ENCODE measurements at places on chromosomes 3 and 15. TPM values are rescaled to one million over a fixed set of nuclear protein-coding genes. Genes with fewer than 3 reads are reported as not detected.

DNA sequence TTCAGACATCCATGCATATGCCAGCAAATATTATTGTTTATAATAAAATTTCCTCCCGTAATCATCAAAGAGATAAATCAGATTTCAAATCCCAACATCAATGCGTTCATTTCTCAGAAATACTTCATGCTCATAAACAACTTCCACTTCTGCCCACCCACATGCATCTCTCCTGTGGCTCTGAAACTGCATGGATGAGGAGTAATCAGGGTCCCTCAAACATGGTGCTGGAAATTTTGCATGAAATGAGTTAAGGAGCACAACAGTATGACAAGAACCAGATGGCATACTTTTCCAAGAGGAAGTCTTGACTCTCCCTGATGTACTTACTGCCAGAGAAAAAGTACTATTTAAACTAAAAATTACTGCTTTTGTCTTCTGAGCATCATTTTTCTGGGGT lies 26.9 kb upstream of the MFSD1 start:
- DNase-seq = no peak

DNA sequence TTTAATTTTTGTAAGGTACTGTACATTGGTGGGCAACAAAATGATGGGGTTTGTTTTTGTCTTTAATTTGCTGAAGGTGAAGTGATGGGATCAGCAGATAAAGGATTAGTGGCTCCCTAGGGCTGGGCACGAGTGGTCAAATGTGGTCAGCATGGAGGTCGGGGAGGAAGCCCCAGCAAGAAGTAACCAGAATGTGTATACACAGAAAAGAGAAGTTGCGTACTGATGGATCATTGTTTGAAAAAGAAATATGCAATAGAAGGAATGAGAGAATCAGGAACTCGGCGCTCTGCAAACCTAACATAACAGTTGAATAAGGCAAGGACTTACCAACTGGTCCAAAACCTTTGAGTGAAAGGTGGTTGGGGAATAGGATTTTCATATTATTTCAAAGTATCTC lies 1.5 kb downstream of the TMOD2 start:
- no peak for DNase-seq

DNA sequence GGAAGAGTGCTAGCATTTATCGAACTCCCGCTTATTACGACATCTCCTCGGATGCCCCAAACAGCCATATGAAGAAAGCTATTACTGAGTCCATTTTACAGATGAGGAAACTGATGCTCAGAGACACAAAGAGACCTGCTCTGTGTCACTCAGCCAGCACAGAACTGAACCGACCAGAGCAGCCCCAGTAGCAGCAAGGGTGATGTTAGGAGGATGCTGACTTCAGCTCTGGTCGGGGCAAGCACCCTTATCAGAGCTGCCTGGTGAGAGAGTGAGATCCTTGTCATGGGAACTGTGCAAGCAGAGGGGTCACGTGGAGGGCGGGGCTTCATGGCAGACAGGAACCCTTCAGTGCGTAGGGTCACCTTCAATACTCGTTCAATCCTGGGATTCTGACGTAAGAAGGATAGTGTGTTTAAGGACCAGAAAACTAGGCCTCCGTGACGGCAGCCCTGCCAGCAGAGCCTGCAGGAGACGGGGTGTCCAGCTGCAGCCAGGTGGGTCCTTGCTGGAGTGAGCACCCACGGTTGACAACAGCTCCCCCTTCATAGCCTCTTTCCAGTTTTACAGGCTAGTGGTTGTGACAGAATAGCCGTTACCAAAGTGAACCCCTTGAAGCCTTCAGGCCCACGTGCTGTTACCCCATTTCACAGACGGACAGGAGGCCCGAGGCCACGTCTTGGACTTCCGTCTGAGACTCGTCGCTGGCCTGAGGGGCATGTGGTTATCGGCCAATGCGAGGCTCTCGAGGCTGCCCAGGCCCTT lies 12.0 kb upstream of the IQSEC1 start:
- no peak for DNase-seq

GRCh38 chr3:27147215-27147614 lies 222.0 kb downstream of the NEK10 start:
- no peak for DNase-seq

MORC1 gene
- total RNA-seq = not detected

BCL2A1 gene
- 67.2 TPM for total RNA-seq

DNA sequence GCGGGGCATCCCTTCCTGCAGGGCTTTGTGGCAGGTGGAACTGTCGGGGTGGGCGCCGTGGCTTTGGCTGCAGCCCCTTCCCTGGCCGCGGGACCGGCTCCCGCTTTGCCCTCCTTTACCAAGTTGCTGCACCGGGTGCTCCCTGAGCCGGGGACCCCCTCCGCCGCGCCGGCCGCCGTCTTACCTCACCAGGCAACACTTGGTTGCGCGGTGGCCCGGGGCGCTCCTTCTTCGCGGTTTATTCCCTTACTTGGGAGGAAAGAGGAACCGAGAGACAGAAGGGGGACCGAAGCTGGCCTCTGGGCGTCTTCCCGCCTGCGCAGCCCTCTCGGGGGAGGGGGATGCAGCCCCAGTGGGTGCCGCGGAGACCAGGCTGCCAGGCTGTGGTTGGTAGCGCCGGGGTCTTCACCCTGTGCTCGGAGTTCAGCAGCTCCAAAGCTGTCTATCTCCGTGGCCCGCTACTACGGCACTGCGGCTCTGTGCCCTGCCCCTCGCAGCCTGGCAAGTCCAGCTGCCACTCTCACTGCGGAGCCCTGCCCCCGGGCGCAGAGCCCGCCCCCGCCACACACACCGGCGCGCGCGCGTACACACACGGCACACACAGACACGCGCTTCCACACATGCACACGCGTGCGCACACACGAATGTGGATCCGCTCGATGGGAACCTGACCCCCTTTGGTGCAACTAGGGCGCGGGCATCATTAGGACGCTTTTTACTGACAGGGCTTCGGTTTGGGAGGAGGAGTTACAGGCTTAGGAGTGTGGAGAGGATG lies at the start of gene DGKG:
Gene DGKG, minus strand, starts transcription at position 473 of the 775 bp plus-strand sequence. CDS start 41,775 bp downstream, outside the sequence.
- DNase-seq = peak; percentile 53

- DNase-seq = no peak
These were observed 31.5 kb downstream of the NLGN1 start for GRCh38 chr3:173429076-173429475.

- DNase-seq = no peak
These were observed 64.7 kb upstream of the XCR1 start for GRCh38 chr3:46091741-46092701.

DNA sequence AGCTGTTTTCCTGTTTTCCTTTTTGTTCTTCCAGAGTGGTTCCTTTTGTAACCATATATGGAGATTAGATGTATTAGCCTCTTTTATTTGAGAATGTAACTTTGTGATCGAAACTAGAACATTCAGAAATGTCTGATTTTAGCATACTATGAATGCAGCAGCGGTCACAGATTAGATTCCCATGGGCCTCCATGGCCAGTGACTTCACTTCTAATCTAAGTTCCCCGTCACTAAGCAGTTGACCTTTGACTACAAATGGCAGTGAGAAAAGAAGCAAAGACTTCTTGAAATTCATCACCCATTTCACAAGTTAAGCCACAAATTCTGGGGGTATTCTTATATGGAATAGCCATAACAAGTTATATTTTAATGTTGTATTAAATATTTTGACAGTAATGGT lies 114.6 kb upstream of the FLNB start:
- no peak for DNase-seq

CDHR4 gene
- 0.39 TPM for total RNA-seq

TLR9 gene
- 1.2 TPM for total RNA-seq

MELTF gene
- 2.9 TPM for total RNA-seq

DNA sequence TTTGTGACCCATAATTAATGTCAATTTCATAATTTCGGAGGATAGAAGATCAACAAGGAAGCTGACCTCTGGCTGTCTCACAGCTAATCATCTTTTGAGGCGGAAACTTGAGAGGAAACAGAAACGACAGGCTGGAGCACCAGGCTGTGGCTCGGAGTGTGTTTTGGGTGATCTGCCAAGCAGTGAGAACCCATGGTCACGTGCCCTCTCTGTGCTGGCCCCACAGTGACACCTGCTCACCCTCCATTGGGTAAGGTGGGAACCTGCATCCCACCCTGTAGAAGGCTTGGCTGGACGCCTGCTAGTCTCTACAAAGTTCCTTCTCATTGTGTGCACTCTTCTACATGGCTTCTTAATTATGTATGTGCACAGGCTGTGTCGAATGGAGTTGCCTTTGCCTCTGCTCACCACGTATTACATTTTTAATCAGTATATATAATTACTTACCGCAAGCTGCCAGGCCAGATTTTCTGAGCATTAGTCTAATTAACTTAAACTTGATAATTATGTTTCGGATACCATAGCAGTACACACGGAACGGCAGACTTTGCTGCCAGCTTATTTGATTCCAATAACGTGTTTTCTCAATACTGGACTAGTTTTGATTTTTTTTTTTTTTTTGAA lies 719.4 kb upstream of the CFAP20DC start:
- no peak for DNase-seq

SEMA3F gene
- total RNA-seq = 0.25 TPM

DNA sequence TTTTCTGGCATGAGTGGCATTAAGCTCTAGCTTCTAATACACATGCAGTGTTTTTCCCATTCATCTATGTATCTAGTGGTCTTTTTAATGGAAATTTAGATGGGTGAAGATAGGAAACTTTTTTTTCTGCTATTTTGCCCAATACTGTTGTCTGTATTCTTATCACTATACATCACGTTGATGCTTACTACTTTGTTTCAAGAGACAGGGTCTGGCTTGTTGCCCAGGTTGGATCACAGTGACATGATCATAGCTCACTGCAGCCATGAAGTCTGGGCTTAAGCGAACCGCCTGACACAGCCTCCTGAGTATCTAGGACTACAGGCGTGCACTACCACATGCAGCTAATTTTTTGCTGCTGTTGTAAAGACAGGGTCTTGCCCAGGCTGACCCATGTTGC lies 84.6 kb downstream of the PEAK1 start:
- DNase-seq = no peak

GRCh38 chr3:15794303-15794771 lies 3.4 kb downstream of the ANKRD28 start:
- DNase-seq = no peak

- DNase-seq = no peak
These were observed 29.8 kb downstream of the ACAN start for GRCh38 chr15:88832820-88833730.

- DNase-seq = no peak
These were observed 9.4 kb upstream of the STRIT1 start for GRCh38 chr3:155302891-155303290.

GRCh38 chr3:35335703-35336102 lies 303.6 kb upstream of the ARPP21 start:
- no peak for DNase-seq

- DNase-seq = no peak
These were observed 230.4 kb downstream of the ABHD5 start for GRCh38 chr3:43921056-43921648.

SLC25A20 gene
- 23.6 TPM for total RNA-seq

THRB gene
- total RNA-seq = not detected
